ENCODE measurements at places on chromosomes 12 and 14. TPM values are rescaled to one million over a fixed set of nuclear protein-coding genes. Genes with fewer than 3 reads are reported as not detected.

The SP7 gene
- total RNA-seq, result not detected

The MYF6 gene
- 19.2 TPM for total RNA-seq

The SLC6A12 gene
- total RNA-seq, result 4.0 TPM

The GPR135 gene
- total RNA-seq, result 7.9 TPM

The RASSF9 gene
- total RNA-seq, result 5.9 TPM

The CATSPERB gene
- 0.55 TPM for total RNA-seq
